Metanephros (tissue), 2 donors: ENCODE measurements at places on chromosomes 16 and 17. TPM values are rescaled to one million over a fixed set of nuclear protein-coding genes. Genes with fewer than 3 reads are reported as not detected.

The TBC1D3K gene
- total RNA-seq: not detected

The CA5A gene
- not detected for total RNA-seq

The C16orf54 gene
- 1.4 TPM for total RNA-seq

The SLC35G6 gene
- total RNA-seq: not detected

The MEAK7 gene
- 18.3 TPM for total RNA-seq

The CCDC78 gene
- 0.93 TPM for total RNA-seq

The FADS6 gene
- 0.64 TPM for total RNA-seq

The PPP1R1B gene
- 6.1 TPM for total RNA-seq

The CLEC3A gene
- total RNA-seq: not detected

The FOXC2 gene
- 18.6 TPM for total RNA-seq
